ENCODE measurements at places on chromosomes 5 and 9.

DNA sequence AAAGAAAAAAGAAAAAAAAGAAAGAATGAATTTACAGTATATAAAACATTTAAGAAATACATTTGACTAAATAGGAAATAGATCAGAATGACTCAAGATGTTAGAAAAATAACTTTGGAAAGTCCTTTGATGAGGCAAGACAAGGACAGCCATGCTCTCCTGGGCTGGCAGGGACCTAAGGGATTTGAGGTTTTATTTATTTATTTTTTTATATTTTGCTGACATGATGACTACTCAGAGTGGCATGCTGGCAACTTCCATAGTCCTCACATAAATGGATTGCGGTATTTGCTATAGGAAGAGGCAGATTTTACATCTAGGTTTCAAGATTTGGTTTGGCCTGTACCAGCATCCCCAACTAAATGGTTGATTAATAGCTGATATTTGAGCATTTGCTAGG, 17.7 kb downstream of the SLC28A3 start:
- no peak for DNase-seq

- DNase-seq: no peak
Measured at GRCh38 chr5:55149308-55149795, 10.6 kb upstream of the GPX8 start.

- DNase-seq: no peak
Measured at GRCh38 chr5:2876183-2876582, 124.7 kb upstream of the IRX2 start.

GRCh38 chr5:113090336-113091106, 113.9 kb downstream of the DCP2 start:
- DNase-seq: no peak

DNA sequence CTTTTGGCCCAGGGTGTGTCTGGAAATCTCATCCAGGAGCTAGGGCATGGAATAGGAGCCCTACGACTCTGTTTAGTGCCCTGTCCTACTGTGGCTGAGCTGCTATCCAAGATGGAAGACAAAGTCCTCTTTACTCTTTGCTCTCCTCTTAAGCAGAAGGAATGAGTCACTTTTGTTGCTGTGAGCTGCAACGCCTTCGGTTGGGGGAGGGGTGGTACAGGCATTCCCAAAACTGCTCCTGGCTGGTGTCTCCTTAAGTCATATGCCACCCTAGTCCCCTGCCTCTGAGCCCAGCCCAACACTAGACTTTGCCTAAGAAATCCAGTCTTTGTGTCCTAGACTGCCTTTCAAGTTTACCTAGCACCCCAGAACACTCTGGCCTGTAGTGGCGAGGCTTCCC, 99.9 kb downstream of the PRR16 start:
- no peak for DNase-seq

DNA sequence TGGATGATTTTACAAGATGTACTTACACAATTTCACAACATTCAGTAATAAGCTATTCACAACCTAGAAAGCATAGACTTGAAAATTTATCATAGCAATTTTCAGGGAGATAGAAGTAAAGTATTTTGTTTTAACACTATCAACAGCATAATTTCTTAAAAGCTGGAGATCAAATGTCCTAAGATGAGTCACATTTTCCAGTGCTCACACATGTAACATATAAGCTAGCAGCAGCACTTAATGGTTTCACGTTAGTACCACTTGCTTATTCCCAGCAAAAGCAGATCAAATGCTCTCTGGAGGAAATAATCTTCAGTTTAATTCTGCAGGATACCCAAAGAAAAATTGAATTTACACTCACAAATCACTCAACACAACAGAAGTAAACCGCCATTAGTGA, 6.5 kb downstream of the OR13C8 start:
- DNase-seq: no peak

- no peak for DNase-seq
Measured at GRCh38 chr9:129285382-129285781, 107.3 kb upstream of the IER5L start.

GRCh38 chr9:16010221-16010620, 457.4 kb downstream of the CCDC171 start:
- DNase-seq: no peak

DNA sequence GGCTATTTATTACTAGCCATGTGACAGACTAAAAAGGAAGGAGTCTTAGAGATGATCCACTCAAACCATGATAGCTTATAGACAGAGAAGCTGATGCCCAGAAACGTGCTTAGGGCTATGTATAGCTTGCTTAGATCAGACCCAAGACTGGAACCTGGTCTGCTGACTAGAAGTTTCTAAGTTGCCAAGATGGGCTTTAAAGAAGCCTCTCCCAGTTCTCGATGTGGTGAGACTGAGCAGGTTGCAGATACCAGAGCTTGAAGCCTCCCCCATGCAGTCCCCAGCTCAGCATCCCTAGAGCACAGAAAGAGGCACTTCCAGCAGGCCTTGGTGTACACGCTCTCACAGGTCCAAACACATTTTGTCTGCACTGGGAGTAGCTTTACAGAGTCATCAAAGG, 51.1 kb upstream of the ATP10B start:
- no peak for DNase-seq

- no peak for DNase-seq
Measured at GRCh38 chr9:121019273-121019672, 30.8 kb downstream of the C5 start.

GRCh38 chr9:37656936-37657335, 6.2 kb downstream of the FRMPD1 start:
- DNase-seq: no peak

- no peak for DNase-seq
Measured at GRCh38 chr9:72309364-72310133, 55.5 kb downstream of the ZFAND5 start.

DNA sequence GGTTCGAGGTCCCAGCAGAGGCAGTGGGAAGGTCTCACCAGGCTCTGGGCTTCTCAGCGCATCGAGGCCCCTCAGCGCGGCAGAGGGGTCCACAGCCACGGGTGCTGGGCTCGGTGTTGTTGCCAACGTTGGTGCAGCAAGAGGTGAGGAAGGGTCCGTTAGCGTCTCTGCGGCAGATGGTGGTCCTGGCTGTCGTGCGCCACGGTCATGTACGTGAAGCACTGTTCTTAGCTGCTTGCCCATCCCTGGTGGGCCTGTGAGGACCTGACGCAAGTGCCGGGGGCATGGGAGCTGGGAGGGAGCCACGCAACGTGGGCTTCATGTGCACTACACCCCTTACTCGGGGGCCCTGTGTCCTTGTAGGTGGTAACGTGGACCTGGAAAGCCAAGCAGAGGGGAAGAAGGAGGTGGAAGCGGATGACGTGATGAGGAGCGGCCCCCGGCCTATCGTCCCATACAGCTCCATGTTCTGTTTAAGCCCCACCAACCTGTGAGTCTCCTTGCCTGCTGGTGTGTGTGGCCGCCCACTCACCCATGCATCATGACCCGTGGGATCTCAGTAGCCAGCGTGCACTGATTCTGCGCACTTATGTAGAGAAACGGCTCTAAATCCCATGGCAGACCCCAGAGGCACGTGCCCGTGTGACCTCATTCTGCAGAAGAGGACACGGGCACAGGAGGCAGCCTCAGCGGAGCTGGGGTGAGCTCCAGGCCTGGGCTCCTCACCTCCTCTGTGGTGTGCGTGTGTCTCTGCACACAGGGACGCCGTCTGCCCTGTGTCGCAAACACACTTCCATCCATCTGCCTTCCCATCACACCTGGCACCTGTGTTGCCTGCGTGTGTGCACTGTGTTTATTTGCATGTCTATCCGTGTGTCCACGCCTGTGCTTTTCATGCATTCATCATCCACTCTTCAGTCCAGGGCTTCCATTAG, 166.1 kb downstream of the CACNA1B start:
- DNase-seq: peak; percentile 15

DNA sequence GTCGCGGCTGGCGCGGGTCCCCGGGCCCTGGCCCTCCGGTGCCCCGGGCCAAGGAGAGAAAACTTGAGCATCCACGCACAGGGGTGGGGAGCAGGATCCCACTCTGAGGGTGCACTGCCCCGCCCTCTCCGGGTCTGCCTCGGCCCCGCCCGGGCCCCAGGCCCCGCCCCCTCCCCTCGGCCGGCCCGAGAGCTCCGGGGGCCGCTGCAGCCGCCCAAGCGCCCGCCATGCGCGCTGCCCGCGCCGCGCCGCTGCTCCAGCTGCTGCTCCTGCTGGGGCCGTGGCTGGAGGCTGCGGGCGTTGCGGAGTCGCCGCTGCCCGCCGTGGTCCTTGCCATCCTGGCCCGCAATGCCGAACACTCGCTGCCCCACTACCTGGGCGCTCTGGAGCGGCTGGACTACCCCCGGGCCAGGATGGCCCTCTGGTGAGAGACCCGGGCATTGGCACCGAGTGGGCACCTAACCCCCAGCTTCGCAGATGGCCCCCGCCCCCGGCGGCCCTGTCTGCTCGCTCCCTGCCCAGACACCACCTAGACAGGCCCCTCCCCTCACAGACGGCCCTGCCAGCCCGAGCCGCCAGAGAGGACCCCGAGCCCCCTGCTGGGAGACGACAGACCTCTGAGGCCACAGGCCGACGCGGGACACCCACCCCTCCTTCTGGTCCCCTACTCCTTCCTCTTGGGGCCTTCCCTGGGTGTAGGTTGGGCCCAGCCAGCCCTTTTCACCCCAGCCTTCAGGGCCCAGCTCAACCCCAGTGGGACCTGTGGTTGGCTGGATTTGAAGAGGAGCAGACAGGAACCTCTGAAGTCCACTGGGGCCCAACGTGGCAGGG, at the start of gene CERCAM:
TSS of gene CERCAM (plus strand) at position 207 of the 831 bp plus-strand sequence. CDS start at position 228, 21 bp downstream.
- peak; percentile 54 for DNase-seq

- no peak for DNase-seq
Measured at GRCh38 chr5:13692172-13692571, 252.3 kb downstream of the DNAH5 start.

DNA sequence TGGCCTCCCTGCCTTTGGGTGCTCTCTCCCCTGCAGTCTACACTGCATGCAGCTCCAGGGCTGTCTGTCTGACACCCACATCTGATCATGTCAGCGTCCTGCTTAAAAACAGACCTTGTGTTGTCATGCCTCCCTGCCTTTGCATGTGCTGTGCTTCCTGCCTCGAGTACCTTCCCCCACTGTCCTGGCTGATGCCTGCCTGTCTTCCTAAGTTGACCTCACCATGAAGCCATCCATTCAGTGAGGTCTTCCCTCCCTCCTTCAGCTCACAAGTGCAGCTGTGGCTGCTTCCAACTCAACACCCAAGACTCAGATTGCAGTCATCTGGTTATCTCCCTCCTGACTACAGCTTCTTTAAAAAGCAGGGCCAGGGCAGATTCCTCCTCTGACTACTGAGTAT, 5.5 kb downstream of the ANGPTL2 start:
- no peak for DNase-seq

DNA sequence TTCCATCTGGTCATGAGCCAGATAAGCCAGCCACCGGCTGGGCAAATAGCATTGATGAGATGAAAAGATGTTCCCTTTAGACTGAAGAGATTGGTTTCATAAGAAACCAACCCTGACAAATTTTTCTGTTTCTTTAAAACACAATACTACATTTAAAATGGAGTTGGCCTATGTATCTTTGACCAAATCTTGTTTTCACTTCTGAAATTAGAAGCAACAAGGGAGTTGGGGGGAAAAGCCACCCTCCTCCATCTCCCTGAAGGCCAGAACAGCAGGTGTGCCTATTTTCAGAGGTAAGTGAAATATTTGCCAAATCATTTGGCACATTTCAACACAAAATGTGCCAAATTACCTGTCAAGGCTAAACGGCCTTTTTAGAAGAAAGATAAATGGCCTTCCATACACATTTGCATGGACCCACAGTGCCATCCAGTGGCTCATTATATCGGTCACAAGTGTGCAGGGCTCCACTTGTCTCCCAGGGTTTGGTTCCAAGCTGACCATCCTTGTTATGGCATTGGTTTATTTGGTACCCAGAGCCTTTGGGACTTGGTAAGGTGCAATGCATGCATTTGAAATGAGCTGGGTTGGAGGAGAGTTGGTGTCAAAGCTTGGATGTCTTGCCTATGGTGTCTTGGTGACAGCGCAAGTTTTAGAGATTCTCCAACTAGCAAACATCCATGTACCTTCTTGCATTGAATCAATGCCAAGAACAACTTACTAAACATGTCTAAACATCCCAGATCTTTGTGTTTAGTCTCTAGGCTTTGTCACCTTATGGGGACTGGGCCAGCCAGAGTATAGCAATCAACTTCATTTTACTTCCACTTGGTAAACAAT, 372.0 kb upstream of the KIF2A start:
- DNase-seq: no peak

- no peak for DNase-seq
Measured at GRCh38 chr9:34993502-34994259, 4.1 kb downstream of the DNAJB5 start.

- DNase-seq: no peak
Measured at GRCh38 chr5:139982157-139982974, 60.7 kb downstream of the NRG2 start.

DNA sequence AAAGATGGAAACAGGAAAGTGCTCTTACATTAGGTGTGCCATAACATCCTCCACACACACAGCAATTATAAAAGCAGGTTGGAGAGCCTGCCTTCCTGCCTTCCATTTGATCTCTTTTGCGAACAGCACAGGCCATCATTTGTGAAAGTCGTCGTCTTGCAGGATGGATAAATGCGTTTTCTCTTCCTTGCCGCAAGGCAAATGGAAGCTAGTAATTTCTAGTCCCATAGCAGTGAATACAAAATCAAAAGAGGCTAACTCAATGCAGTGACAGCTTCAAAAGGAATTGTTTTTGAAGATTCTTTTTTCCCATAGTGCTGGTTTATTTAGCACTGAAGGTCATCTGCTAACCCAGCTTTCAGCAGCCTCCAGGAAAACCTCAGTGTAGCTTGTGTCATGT, 178.8 kb downstream of the GIN1 start:
- no peak for DNase-seq

- DNase-seq: no peak
Measured at GRCh38 chr9:116733010-116733641, 46.0 kb downstream of the TRIM32 start.

DNA sequence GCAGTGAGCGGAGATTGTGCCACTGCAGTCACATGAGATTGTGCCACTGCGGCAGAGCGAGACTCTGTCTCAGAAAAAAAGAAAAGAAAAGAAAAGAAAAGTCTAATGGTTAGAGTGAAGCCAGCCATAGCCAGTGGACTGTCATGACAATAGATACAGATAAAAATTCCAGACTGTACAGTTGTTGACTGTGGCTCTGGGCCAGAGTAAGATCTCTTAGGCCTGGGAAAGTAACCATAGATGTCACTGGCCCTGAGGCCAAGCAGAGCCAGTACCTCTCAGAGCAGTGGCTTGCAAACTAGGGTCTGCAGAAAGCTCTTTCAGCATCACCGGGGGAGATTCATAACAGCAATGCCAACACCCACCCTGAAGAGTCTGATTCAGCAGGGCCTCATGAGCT, 44.1 kb upstream of the SUB1 start:
- no peak for DNase-seq

GRCh38 chr5:176740131-176740701, 70.1 kb upstream of the UNC5A start:
- peak; percentile 6 for DNase-seq

DNA sequence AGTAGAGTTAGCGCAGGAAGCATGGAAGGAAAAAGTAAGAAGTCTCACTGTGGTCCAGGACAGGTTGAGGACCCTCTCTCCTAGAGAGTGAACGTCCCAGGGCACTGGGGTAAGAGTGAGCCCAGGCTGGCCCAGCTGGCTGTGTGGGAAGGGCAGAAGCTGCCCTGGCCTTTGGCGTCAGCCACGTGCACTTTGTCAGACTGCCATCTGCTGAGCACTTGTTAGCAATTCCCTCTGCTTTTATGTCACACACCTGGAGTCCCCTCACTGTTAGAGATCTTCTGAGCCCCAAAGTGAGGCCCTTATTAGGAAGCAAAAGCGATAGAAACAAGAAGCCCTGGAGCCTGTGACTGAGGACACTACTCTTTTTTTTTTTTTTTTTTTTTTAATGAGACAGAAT, 79.1 kb downstream of the UGCG start:
- DNase-seq: no peak
